ENCODE measurements at places on chromosomes 16 and 17.

DNA sequence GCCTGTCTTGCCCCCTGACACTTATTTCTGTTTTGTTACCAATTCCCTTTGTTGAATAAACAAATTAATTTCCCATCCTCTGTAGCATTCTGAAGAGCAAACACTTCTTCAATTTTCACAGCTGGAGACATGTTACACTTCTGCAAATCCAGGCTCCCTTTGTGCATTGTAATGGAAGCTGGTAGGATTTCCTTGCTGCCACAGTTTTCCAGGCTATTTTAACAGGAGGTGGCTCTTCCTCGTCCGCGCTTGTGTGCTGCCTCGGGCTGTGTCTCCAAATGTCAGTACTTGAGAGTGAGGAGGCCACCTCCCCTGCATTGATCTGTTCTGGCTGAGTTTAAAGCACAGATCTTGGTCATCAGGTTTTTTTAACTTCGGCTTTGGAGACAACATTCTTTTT is 40.0 kb downstream of the SOST start:
- no peak for DNase-seq

GRCh38 chr16:74867281-74867849 is 92.7 kb upstream of the FA2H start:
- no peak for DNase-seq

- no peak for DNase-seq
These were observed 2.6 kb downstream of the SOX8 start for GRCh38 chr16:984121-984694.

- no peak for DNase-seq
These were observed 31.4 kb upstream of the CDC42EP4 start for GRCh38 chr17:73343168-73343634.

DNA sequence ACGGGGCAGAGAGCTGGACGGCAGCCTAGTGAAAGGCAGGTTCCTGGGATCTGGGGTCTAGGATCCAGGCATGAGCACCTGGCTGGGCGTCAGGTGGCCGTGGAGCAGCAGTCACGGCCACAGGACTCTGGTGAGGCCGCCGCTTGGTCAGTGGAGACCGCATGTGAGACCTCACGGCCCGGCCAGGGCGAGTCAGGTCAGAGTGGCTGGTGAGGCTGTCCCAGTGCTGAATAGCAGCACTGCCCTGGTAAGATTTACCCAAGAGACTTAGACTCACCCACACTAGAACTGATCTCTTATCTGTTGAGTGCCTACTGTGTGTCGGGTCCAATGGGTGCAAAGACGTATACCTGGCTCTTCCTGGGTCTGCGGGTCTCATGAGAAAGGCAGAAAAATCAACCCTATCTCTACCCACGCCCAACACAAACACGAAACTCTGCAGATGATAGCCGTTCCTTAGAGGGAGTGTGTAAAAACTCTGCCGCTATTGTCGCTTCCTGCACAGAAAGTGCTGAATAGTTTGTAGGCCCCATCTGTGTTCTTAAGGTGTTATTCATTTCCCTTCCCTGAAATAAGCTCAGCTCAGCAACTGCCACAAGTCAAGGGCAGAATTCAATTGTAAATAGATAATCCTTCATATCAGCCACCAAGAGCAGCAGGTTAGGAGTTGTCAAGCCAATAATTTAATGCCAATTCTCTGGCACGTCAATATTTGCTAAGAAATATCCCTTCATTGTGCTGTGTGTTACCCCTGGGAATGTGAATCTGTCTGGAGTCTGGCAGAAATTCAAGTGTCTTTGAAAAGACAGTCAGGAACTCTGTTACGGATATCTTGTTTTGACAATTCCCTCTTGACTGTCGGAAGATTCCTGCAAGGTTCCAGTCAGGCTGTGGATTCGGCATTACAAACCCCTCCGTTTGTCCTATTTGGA is 240.0 kb downstream of the NTN1 start:
- no peak for DNase-seq

DNA sequence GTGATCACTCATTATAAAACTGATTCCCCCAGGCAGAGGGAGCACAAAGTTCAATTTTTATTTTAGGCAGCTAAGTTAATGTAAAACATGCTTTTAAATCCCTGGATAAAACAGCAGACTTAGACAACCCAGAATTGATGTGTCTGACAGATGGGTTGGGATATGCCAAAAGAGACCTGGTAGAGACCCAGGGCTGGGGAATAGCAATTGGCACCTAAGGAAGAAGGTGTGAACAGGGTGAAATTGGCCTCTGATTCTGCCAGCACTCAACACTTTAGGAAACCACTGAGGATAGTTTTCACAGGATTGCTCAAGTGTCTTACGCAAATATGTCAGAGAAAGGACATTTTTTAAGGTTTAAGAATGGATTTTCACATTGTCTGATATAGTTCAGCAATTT is 938.2 kb upstream of the CDH8 start:
- DNase-seq: no peak

DNA sequence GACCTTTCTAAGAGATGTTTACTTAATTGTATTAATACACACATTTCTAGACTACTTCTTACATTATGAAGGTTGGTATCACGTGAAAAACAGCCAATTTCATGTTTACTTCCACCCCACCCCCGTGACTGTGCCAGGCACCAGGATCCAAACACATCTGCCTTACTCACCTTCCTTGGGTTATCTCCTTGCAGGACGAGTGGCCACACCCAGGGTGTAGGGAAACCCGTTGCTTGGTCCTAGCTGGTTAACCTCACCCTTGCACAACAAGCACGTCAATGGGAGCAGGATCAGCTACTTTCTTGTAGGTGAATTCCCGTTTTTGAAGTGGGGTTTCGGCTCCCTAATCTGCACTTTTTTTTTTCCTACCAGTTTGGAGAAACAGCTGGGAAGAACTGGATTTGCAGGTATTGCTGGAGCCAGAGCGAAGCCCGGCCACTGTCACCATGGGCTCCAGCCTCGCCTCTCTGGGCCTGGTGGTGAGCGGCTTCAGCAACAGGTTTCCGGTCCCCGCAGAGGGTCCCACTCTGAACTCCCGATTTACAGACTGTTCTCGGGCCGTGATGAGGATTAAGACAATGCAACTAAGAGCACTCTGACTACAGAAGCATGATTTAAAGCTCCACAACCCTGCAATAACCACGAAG is 2.1 kb upstream of the UBB start:
- DNase-seq: no peak

- no peak for DNase-seq
These were observed 743 bp downstream of the WIPI1 start for GRCh38 chr17:68456339-68457167.

DNA sequence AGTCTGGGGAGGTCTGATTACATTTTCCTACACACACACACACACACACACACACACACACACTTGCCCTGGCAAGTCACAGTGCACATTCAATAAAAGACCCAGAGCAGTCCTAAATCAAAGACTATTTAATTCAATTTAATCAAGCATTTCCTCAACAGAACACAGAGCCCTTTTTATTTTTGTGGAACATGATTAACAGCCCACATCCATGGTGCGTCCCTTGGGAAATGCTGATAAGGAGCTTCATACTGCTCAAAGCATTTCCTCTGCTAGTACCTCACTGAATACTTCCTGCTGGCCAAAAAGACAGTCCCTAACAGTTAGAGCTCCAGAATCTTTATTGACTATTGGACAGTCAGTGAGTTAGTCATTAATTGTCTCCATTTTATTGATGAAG is 43.1 kb upstream of the MYH10 start:
- DNase-seq: no peak

DNA sequence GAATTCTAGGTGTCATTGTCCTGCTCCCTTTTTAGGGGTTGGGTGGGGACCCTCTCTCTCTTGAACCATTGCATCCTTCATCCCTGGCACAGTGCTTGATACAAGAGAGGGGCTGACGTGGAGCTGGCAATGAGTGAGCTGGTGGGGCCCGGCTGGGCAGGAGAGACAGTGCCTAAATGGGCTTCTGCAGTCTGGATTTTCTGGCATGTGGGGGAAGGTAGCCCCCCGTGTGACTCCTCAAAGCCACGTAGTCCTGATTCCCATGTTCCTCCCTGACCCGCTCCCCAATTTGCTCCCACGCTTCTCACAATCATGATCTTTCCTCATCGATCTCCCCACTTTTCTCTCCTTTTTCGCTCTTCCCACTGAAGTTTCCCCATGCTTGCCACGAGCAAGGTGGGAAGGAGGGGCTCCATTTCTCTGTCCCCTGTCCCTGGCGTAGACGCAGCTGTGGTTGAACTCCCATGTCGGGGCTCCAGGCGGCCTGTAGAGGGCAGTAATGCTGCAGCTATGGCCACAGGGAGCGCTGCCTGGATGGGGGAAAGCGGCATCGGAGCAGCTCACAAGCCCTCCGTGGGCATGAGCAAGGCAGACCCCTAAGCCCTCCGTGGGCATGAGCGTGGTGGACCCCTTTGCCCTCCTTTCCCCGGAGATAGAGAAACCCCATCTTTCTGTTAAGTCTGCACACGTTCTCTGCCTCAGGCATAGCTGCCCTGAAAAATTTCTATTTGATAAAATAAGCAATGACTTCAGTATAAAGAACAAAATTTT is 47.5 kb downstream of the HAPSTR1 start:
- peak; percentile 16 for DNase-seq

- peak; percentile 32 for DNase-seq
These were observed 36.5 kb downstream of the CPNE2 start for GRCh38 chr16:57128771-57129389.

DNA sequence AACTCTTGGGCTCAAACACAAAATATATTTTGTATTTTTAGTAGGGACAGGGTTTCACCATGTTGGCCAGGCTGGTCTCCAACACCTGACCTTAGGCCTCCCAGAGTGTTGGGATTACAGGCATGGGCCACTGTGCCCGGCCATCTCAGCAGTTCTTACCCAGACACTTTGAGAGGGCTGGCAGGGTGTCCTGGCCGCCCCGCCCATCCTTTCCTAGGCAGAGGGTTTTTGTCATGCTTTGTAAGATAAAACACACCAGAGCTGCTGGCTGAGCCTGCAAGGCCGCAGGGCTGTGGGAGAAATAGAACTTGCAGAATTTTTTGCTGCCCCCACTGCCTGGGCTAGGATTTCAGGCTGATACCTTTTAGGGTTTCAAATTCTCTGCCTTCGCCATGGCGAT is 8.7 kb downstream of the PPL start:
- DNase-seq: no peak

DNA sequence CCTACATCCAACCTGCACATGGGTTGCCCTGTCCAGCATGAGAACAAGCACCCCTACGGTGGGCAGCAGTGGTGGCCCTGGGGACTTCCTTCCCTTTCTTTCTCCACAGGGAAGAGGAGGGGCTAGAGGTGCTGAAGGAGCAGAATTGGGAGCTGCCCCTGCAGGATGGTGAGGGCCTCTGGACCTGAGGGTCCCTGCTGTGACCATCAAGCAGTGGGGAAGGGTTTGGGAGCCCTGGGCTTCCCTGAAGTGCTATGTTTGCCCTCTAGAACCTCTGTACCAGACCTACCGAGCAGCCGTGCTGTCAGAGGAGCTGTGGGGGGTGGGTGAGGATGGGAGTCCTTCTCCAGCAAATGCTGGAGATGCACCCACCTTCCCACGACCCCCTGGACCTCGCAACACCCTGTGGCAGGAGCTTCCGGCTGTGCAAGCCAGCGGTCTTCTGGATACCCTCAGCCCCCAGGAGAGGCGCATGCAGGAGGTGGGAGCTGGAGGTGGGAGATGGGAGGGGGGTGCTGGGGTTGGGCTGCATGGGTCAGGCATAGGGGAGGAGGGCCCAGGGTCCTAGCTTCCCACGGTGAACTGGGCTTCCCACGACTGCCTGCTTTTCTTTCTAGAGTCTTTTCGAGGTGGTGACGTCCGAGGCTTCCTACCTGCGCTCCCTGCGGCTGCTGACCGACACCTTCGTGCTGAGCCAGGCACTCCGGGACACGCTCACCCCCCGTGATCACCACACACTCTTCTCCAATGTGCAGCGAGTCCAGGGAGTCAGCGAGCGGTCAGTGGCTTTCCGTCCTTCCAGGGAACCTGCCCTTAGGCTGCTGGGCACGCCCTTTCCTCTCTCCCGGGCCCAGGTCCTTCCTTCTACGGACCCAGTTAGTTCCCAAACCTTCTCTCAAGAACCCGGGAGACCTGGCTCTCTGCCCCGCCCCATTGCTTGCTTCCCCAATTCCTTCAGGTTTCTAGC is 5.0 kb downstream of the ARHGEF15 start:
- DNase-seq: no peak

All from naive thymus-derived CD4-positive, alpha-beta T cell (primary cell).